H54 (cell line): ENCODE measurements at places on chromosomes 2 and 18.

DNA sequence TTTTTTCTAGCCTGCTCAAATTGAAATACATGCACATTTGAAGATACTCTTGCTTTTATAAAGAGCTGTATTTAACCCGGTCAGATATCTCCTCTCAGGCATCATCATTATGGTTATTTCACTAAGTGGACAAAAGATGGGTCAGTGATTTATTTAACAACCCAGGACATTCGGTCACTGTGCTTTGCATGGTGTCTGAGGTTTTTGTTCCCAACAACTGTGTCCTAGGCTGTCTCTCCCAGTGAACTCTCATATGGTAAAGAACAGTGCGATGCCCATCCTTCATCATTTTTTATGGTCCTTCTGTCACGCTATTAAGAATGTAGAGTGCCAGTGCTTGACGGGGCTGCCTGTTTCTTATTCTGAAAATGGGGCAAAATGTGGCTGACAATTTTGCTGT, 372.4 kb downstream of the PTPRM start:
- no peak for DNase-seq

DNA sequence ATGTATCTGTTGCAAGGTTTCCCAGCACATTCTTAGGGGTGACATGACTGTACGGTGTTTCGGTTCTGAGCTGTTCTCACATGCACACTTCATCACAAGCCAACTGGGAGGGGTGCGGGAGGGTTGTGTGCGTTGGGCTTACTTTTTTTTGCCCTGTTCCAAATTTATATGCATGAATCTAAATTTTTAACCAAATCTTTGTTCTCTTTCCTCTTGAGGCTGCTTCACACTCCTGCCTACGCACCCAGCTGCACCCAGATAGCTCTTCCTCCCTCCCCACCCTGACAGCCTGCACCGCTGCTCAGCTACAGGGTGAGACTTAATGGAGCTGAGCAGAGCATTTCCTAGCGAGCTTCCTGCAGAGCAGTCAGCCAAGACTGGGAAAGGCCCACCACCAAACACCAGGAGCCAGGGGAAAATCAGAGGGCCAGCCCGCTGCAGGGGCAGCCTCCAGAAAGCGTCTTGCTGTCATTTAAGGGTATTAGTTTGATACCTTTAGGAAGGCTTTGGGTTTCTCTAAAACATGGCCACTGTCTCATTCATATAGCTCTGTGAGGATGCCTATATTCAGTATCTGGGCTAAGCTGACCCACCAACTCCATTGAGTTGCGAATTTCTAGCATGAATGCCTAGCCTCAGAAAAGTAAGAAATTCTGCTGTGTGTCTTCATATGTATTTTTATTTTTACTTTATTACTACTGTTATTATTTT, 84.5 kb downstream of the POU3F3 start:
- no peak for DNase-seq

DNA sequence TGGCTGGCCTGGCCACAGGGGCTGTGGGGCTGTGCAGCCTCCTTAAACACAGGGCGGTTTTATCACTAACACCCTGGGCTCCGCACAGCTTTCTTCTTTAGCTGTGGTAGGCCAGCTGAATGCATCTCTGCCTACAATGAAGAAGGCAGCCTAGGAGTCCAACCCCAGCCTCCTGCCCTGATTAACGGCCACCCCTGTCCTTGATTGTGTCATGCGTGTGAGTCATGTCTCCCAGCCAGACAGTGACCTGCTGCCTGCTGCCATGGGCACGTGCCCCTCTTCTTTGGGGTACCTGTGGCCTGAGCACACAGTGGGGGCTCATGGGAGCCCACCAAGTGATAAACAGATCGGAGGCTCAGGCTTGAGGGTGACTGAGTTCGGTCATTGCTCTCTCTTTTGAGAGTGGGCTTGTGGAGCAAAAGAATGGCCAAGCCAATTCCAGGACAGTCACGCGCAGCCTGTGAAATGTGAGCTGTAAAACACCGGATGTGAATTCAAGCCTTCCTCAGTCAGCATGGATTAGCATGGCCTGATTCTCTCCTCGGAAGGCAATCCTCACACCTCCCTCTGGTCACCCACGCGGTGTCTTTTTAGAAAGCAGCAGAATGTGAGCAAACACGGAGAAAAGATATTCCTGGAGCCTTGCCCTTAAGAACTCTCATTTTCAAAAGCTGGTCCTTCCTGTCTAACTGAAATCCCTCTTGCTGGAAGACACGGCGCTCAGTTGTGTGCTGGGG, 144.1 kb downstream of the CELF4 start:
- DNase-seq, result no peak

- no peak for DNase-seq
Measured at GRCh38 chr2:128498086-128498485, 179.4 kb upstream of the HS6ST1 start.

- no peak for DNase-seq
Measured at GRCh38 chr2:203949228-203949627, 12.7 kb downstream of the ICOS start.

DNA sequence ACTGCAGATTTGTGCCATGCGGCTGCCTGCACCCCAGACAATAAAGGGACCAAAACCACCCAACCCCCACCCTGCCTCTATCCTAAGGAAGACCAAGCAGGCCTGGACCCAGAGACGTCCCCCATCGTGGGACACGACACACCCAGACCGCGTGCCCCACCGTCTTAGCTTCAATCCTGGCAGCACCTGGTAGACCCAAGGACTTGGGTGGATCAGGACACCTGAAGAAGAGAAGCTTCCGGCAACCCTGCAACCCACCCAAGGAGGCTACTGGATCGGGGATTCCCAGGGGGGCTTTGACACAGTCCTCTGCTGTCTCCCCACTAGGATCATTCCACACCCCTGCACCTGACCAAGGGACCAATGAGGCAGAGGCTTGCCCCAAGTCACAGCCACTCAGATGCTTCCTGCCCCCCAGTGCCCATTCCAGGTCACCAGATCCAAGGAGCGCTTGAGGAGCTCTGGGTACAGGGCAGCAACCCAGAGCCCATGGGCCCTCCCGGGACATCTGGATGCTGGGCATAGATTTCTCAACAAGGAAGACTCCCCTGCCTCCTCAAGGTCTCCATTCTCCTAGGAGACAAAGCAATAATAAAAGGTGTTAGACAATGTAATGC, 3.6 kb downstream of the ALPI start:
- no peak for DNase-seq

DNA sequence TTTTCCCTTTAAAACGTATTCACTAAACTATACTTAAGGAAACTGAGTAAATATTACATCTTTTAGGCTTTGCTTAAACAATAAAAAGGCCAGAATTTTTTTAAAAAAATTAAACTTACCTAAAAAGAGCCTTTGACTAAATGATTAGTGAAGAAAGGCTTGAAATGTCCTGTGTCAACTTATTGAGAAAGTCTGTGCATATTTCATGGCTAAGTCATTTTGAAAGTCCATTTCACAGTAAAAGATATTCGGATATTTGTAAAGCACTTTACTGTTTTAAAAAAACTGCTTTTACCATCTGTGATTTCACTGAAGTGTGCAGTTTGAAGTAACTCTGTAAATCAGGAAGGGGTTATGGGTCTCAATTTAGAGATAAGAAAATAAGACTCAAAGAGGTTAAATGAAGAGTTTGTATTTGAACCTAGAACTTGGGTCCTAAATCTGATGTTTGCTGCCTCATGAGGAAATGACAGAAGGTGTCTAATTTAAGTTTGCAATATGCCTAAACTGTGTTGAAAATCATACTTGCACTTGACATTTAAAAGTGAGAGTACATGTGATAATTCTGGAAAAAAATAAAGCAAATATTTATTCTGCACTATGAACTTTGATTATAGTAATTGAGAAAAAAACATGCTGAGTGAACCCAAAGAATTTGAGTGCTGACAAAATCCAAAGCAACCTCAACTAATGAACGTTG, 50.5 kb downstream of the RAB27B start:
- no peak for DNase-seq

DNA sequence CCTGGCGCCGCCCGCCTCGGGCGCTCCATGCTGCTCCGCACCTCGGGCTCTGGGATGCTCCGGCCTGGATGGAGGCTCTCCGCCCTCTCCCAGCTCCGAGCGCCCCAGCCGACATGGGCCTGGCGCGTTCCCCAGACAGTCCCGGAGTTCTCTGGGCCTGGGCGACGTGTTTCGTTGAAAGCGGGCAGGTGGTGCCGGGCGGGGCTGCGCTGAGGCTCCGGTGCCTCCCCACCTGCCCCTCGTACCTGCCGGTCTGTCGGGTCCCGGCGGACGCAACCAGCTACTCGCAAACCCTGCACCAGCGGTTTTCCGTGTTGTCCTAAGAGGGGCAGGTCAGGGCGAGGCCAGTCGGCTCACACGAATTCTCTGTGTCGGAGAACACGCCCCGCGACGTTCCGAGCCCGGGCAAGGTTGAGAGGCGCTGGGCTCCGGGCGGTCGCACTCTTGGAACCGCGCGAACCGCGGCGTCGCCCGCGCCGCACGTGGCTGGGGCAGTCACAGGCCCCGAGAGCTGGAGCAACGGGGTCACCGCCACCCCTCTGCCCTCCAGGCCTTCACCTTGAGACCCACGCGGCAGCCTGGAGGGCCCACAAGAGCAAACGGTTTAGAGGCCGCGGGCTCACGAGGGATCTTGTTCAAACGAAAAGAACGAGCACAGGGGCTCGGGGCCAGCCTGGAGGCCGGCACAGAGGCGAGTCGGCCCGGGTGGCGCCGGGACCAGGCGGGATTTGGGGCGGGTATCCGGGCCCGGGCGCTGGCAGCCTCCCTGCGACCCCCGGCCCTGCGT, 4.2 kb upstream of the SIX2 start:
- DNase-seq, result no peak

DNA sequence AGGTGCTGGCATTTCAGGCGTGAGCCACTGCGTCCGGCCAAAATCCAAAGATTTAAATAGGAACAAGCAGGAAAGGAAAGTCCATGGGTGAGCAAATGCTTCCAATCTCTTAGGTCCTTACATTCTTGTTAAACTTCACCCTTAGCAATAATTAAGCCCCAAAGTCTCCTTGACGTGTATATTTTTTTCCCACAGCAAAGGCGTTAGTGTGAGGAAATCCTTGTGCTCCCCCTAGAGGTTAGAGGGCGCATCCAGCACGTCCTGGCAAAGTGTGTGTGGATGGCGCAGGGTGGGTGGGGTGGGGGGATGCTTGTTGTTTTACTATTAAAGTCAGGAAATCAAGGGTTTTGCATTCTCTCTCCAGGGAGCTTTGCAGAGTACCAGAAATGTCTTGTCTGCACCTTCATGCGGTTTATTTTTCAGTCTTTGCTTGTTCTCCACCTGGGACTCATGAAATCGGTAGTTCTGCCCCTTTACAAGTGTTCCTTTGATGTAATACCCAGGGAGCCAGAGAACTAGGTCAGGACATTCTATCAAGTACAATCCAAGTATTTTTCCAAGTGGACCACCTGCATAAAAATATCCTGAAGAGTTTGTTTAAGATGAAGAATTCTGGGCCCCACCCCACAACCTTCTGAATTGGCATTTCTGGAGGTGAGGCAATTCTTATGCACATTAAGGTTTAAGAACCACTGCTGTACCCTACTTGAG, 22.2 kb upstream of the ITSN2 start:
- peak; percentile 50 for DNase-seq

GRCh38 chr2:64262816-64263215, 118.6 kb upstream of the PELI1 start:
- DNase-seq, result no peak

DNA sequence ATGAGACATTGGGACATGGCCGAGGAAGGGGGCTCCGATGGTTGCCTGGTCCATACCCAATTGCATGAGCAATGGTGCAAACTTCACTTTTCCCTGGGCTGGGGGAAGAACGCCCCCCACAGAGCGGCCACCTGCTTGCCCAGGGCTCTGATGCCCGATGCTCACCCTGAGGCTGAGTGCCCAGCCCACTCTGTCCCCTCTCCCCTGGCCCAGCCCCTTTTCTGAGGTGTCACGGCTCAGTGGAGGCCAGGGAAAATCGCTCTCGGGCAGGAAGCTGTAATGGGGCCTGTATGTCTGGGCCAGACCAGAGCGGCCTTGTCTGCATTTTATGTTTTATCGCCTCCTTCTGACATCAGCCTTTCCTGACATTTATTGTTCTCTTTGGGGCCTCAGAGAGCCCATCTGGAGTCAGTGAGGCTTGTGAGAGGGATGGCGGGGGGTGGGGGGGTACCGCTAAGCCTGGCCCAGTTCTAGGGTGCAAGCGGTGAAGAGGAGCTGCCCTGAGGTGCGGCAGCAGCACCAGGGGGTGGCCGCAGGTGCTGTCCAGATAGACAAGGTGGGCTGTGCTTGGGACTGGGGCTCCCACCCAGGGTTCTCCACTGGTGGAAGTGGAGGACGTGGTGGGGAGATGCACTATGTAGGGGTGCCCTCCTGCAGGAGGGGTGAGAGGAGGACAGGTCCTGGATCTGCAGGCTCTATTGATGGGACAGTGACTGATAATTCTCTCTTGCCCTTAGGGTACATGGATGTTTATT, 46.2 kb downstream of the INHBB start:
- no peak for DNase-seq
